ENCODE measurements at places on chromosomes 2 and 18.
A peak's percentile ranks its signal among the peaks of the same experiment; 100 is the strongest.

DNA sequence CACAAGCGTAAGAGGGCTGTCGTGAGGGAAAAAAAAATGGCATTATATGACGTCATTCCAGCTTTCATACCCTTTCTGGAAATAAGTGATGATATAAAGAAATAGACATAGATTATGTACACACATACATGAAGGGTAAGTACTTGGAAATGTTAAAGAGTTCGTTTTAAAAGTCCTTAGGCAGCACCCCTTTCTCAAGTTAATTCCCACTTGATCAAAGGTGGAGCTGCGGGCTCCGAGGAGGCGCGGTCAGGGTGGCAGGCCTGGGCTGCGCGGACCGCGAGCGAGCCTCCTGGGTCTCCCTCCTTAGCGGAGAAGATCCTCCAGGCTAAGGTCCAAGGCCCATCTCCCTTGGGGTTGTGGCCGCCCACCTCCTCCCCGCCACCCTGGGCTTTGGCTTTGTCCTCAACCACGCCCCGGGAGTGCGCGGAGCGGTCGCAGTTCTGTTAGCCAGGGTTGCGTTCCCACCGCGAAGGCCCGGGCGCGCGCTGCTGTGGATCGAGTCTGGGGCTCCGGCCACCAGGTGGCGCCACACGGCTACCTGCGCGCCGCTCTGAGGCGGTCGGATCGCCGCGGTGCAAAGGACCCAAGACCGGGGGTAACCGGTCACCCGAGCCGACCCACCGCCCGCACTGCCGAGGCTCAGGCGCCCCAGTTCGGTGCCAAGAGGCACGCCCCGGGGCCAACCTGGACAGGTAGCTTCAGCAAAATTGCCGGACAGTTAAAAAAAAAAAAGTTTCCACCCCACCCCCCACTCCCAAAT is 66.8 kb downstream of the HNRNPLL start:
- peak; percentile 45 for DNase-seq

DNA sequence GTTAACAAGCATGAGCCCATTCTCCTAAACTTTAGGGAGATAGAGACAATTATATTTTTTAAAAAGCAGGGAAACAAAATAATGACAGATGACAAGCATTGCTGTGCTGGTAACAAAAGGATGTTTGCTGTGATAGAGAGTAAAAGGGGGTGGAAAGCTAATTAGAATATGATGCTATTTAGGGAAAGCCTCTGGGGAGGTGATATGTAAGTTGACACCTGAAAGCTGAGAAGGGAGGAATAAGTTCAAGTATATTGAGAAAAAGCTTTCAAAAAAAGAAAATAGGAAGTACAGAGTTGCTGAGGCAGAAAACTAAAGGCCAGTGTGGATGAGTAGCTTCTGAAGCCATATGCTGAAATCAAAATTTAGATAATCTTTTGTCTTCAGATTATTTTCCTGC is 565.2 kb upstream of the NRXN1 start:
- DNase-seq, result no peak

GRCh38 chr2:25089605-25090315 is 47.9 kb downstream of the EFR3B start:
- no peak for DNase-seq

- DNase-seq, result no peak
Measured at GRCh38 chr2:106098081-106098480, 96.0 kb downstream of the UXS1 start.

- DNase-seq, result no peak
Measured at GRCh38 chr2:111900859-111901258, 2.5 kb downstream of the MERTK start.

GRCh38 chr2:218271865-218272530 is 1.7 kb downstream of the PNKD start:
- DNase-seq, result no peak

DNA sequence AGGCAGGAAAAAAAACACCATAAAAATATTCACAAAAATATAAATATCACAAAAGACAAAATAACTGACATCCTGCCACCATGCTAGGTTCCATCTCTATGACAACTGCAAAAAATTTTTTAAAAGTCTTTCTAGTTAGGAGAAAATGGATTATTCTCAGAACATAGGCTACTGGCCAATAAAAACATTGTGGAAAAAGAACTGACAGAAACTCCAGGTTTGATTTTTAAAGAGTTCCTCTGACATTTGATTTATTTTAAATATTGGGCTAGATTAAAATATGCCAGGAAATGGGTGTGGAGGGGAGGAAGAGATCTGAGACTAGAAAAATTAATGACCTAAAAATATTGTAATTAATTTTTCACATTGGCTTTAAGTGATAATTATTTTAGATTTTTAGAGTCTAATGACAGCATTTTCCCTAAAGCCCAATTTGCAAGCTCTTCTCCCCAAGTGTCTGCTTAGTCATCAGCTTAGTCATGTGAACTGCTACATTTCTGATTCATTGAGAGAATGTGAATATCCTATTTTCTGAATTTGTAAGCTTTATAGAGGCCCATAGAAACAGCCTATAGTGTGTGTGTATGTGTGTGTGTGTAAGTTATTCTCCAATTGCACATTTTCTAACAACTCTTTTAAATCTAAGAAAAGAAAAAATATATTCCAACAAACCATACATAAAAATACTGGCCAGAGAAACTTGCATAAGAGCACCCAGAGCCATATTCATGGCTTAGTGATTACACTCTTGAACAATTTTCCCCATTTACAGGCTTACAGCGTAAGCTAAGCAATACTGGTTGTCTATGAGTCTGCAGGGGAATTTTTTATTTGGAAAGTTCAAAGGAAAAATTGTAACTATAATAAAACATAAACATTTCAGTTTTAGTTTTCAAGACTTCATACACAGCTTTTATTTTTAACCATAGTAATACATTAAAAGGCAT is 48.4 kb downstream of the TMEFF2 start:
- DNase-seq, result peak; percentile 54

DNA sequence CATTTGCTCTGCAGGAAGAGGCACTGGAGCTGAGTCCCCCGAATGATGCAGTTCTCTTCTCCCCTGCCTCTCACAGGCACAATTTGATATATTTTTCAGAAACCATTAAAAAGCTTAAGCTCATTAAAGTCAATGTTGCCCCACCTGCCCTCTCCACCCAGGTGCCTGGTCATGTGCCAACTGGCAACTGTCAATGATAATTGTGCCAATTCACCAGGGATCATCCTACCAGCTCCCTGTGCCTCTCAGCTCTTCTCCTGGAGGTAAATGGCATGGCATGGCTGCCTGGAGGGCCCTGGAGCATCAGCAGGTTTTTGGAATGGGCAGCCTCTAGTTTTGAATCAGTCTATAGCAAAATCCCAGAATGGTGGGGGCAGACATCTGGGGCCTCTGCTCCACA is 279.6 kb upstream of the ID2 start:
- DNase-seq, result no peak

- DNase-seq, result no peak
Measured at GRCh38 chr2:241081190-241081642, 20.9 kb downstream of the MTERF4 start.

All from HFFc6 (cell line).